ENCODE measurements at places on chromosomes 11 and 22.

DNA sequence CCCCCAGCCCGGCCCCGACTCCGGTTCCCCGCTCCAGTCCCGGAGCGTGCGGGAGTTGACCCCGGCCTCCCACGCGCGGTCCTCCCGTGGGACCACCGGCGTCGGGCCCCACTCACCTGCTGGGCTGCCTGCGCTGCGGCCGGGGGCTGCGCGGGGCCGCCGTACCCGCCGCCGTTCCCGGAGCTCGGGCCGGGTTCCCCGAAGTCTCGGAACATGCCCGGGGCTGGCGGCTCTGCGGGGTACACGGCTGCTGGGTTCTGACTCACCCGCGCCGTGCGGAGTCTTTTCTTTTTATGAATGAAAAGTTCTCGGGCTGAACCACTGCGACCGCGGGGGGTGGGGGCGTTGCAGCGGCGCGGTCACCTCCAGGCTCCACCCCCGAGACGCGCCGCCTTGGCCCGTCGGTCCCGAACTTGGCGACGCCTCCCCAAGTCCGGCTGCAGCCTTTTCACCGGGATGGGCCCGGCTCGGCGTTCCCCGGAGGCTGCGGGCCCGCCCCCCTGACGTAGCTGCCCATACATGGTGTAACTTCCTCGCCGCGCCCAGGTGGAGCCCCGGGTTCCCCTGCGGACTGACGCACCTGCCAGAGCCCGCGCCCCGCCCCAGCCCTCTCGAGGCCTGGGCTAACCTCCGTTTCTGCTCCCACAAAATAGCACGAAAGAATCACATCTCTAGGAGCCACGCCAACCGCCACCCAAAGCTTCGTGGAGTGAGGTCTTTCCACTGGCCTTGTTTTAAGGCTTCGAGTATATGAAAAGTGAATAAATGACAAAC lies at the start of gene FOSL1:
FOSL1 (minus strand) TSS at position 264 of the 774 bp plus-strand sequence; CDS start at position 215, 49 bp downstream.
- peak; percentile 96 for DNase-seq

GRCh38 chr11:66259956-66260355 lies 8.5 kb upstream of the RAB1B start:
- no peak for DNase-seq

DNA sequence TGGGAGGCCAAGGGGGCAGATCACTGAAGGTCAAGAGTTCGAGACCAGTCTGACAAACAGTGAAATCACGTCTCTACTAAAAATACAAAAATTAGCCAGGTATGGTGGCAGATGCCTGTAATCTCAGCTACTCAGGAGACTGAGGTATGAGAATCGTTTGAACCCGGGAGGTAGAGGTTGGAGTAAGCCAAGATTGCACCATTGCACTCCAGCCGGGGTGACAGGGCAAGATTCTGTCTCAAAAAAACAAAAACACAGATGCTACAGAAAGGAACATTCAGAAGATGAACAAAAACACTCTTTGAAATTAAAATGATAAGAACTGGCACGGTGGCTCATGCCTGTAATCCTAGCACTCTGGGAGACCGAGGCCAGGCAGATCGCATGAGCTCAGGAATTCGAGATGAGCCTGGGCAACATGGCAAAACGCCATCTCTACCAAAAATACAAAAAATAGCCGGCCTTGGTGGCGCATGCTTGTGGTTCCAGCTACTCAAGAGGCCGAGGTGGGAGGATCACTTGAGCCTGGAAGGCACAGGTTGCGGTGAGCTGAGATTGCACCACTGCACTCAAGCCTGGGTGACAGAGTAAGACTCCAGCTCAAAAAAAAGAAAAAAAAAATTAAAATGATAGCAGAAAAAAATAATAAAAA lies 8.5 kb downstream of the RAB6A start:
- peak; percentile 21 for DNase-seq

DNA sequence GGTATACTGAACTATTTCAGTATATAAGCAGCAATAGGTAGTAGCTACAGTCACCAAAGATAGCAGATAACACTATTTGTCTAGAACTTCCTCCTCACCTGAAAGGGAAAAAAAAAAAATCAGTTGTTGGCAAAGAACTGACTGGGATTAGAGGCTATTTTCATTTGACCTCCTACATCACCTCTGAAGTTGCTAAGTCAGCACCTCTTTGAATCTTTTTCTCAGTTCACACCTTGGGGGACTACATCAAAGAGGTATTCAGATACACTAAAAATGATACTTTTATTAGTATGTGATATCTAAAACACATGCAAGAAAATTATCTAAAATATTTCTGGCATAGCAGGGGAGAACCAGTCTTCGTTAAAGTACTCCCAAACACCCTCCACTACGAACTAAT lies 16.2 kb downstream of the MSANTD2 start:
- no peak for DNase-seq

GRCh38 chr11:127002669-127003259 lies 2.2 kb upstream of the KIRREL3 start:
- DNase-seq = no peak

- DNase-seq = no peak
Measured at GRCh38 chr11:94550513-94550912, 6.8 kb downstream of the FUT4 start.

- DNase-seq = no peak
Measured at GRCh38 chr11:100273066-100273815, 413.8 kb upstream of the ARHGAP42 start.

DNA sequence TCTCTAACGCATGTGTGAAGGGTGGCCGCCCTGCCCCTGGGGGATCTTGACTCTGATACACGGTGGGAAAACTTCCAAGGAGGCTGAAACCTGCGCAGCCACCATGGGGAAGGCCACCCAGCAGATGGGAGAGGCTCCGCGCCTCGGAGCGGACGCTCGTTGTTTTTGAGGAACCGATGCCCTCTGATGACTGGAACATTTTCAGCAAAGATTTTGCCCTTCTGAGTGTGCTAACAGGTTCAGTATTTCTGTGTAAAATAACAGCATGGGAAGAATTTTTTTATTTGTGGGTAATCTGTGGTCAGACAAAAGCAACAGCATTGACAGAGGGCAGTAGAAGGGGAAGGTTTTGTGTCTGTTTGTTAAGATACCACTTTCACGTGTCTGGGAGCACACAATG lies 16.7 kb downstream of the MB start:
- DNase-seq = no peak

GRCh38 chr11:132848336-132848735 lies 684.0 kb downstream of the OPCML start:
- no peak for DNase-seq

GRCh38 chr11:8905528-8906165 lies 5.3 kb upstream of the AKIP1 start:
- peak; percentile 89 for DNase-seq

GRCh38 chr11:17578958-17579357 lies 31.9 kb downstream of the OTOG start:
- no peak for DNase-seq

- no peak for DNase-seq
Measured at GRCh38 chr11:119892311-119892808, 163.4 kb upstream of the NECTIN1 start.

- no peak for DNase-seq
Measured at GRCh38 chr11:69512790-69513189, 31.3 kb downstream of the LINC01488 start.

DNA sequence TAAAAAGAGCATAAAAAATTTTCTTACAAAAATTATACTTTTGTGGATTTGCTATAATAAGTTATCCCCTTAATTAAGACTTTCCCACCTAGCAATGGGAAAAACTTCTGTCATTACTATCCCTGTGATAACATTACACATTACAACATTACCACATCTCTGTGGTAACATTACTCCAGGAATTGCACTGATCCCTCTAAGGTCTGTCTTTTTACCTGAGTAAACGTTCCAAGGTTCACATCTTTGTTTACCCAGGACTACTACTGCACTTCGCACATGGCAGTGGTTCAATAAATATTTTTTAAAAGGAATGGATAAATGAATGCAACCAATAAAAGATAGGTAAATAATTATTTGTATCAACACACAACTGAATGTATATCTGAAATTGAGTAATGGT lies 92.4 kb upstream of the NOX4 start:
- no peak for DNase-seq

GRCh38 chr11:92477686-92478085 lies 253.1 kb downstream of the FAT3 start:
- DNase-seq = no peak

DNA sequence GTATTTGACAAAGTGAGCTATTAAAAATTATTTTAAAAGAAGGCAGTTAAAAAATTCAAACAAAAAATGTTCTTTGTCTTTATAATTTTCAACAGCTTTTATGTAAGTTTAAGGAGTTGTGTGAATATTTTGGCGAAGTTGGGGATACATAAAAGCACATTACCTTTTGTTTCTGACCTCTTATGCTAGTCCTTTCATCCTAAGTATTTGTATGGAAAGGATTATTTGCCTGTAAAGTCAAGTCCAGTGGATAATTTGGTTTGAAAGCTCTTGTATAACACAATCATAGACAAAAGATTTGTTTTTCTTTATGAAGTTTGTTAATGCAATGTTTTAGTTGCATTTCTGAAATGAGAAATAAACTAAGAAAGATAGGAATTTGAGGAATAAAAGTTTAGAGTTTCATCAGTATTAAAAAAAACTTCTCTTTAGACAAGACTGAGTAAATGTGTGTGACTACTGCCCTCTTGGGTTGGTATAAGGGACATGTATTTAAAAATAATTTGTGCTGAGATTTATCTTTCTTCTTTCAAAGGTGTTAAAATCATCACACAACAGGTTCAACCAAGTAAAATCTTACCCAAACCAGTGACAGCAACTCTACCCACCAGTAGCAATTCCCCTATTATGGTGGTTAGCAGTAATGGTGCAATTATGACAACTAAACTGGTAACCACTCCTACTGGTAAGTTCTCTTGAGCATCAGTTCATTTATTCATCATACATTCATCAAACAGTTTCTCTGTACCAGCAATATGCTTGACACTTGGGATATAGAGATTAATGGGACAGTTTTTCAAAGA lies 68.2 kb downstream of the EMSY start:
- peak; percentile 57 for DNase-seq

DNA sequence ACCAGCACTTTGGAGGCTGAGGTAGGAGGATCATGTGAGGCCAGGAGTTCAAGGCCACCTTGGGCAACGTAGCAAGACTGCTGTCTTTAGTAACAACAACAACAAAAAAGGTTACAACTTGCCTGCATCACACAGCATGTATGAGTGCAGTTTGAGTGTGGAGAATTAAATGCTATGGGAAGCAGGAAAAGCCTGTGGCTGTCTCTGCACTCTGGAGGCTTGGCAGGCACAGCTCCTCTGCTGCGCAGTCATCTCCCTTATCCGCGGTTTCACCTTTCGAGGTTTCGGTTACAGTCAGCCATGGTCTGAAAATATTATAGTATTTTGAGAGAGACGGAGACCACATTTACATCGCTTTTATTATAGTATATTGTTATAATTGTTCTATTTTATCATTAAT lies 2.9 kb downstream of the MICAL2 start:
- no peak for DNase-seq

GRCh38 chr11:124961972-124962609 lies 8.1 kb downstream of the CCDC15 start:
- DNase-seq = peak; percentile 83

GRCh38 chr22:47328550-47329243 lies 566.2 kb downstream of the TBC1D22A start:
- DNase-seq = peak; percentile 85

GRCh38 chr11:106697058-106697457 lies 321.2 kb downstream of the GUCY1A2 start:
- DNase-seq = peak; percentile 37

- no peak for DNase-seq
Measured at GRCh38 chr11:37203006-37203405, 605.0 kb upstream of the RAG2 start.

DNA sequence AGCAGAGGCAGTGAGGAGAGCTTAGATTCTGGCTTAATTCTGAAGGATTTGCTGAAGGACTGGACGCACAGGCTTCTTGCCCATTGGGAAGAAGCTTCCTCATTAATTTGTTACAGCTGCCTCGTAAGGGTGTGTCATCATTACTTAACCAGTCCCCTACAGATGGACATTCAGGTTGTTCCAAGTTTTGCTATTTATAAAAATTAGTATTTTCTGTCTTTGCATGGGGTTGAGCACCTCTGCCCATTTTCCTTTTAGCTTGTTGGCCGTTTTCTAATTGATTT lies 38.1 kb downstream of the CAPN1 start:
- peak; percentile 53 for DNase-seq

- no peak for DNase-seq
Measured at GRCh38 chr11:121328176-121328966, 35.8 kb downstream of the SC5D start.

DNA sequence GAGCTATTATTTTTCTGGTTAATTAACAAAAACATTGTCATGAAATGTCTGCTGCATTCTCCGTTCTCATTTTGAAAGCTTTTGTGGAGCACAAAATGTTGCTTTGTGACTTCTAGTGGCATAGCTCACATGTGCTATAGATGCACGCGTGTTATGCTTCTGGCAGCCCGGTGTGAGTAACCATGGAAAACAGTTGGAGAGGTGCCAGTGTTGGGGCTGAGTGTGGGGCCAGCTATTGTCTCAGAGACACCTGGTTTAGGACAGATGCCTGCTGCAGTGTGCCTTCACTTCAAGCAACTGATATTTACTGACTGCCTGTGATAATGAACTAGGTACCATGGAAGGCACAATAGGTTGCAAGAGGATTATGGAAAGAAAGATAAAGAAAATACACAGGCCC lies 760.6 kb downstream of the NTM start:
- DNase-seq = no peak

GRCh38 chr11:18618342-18619025 lies 15.7 kb downstream of the SPTY2D1 start:
- peak; percentile 61 for DNase-seq

- DNase-seq = no peak
Measured at GRCh38 chr11:111327908-111328624, 29.7 kb downstream of the POU2AF3 start.

DNA sequence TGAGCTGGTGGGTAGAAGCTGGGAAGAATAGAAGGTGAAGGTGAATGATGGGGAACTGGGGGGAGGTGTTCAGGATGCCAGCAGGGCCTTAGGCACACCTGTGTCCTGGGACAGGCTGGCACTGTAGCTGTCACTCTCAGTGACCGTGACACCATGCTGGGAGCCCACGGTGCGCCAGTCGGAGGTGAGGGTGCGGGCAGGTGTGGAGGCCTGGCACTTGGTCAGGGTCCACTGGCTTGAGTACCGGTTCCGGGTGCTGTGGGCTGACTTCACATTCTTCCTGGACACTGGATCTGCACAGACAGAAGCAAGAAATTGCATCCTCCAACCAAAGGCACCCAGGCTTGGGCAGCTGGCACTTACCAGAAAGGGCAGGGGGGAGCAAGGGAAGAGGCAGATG lies 103.8 kb downstream of the CEP164 start:
- no peak for DNase-seq

Data from fibroblast of villous mesenchyme (primary cell).